ENCODE measurements at places on chromosomes 2 and 18.

- no peak for DNase-seq
Observed at GRCh38 chr18:6610466-6610865, 119.0 kb upstream of the ARHGAP28 start.

DNA sequence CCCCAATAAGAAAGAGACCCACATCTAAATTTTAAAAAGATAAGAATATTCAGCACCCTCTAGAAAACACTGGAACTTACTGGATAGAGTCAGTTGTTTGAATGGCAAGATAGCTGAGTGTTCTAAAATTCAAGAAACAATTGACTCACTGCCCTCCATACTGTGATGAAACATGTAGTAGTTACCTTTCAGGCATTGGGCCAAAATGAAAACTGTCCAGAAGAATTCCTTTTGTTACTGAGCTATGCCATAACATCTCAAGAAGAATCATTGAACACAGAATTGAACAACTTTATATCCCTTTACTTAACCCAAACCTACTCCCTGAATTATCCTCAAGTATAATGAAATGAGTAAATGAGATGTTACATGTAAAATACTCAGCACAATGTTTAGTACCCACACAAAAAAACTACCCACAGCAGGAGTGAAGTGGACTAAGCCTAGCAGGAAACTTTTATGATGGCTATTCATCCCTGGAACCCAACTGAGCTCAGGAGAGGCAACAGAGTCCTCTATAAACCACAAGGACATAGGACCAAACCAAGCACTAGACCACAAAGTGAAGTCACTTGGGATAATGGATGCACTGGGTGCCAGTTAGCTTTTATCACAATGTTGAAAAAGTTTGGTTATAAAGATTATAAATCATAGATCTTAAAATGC, 32.7 kb downstream of the RBM43 start:
- DNase-seq: no peak

DNA sequence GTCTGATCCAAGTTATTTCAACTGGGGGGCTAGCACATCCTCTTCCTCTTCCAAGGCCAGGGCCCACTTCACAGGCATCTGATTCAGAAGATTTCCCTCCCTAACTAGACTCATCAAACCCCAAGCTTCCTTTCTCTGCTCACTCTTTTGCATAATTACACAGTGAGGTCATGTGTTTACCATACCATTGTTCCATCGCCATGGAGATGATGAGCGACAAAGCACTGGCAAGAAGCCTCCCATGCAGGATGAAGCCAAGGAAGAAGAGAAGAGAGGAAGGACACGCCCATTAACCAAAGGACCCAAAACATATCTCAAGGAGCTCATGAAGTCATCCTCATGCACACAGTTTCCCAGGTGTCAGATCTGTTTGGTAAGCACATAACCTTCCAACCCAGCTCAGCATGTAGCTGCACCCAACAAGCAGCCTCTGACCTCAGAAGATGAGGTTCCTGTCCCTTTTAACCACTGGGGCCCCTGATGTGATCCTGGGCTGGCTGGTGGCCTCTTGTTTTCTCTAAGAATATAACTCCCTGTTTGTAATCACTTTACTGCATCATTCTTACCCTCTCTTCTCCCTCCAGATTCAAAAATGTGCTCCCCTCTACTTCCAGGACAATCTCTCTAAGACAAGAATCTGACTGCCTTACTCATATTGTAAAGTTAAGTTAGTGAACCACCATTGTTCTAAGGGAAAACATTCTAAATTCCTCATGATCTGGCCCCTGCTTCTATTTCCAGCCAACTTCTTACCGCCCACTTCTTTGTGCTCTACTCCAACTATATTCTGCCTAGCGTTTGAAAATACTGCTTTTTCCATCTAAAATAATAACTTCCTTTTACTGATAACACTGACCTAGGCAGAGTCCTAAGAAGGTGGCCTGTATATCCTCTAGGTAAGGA, 190.1 kb downstream of the TTC32 start:
- DNase-seq: no peak

- no peak for DNase-seq
Observed at GRCh38 chr2:174108579-174108978, 139.8 kb downstream of the OLA1 start.

DNA sequence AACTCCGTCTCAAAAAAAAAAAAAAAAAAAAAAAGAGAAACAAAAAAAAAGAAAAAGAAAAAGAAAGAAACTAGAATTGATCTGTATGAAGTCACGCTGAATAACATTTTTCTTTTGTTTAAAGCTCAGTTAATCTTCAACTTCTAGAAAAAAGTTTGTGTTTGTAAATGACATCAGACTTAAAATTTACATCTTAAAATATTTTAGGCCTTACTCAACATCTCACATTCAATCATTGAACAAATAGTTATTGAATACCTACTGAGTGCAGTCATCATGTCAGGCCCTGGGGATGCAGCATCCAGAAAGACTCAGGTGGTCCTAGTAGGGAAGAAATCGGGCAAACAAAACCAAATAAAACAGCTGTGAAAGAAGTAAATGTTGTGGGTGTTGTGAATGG, 292.3 kb upstream of the FANCL start:
- DNase-seq: no peak

DNA sequence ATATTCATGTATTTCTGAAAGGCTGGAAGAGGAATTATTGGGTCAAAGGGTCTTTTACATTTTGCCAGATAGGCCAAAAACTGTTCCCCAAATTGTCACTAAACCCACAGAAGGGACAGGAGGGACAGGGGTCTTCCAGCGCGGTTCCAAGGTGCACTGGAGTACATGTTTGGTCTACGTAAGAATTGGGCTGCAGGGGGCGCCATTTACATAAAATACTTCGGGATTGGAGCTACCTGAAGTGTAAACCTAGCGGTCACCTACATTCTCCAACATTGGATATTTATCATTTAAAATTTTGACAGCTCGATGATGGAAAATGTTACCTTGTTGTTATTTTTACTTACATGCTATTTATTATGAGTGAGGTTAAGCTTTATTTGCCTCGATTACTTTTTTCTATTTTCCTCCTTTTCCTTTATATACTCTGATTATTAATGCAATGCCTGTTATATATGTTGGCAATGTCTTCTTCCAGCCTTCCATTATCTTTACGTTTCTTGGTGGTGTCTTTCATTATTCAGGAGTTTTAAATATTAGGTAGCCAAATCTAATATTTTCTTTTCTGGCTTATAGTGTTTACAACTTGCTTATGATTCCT, 43.0 kb upstream of the RAB6C start:
- DNase-seq: no peak

GRCh38 chr18:3345885-3346284, 84.0 kb downstream of the MYL12B start:
- DNase-seq: no peak

- DNase-seq: peak; percentile 43
Observed at GRCh38 chr2:12717191-12718014, 667 bp downstream of the TRIB2 start.

GRCh38 chr2:10875126-10875525, 36.6 kb upstream of the KCNF1 start:
- DNase-seq: no peak

GRCh38 chr2:33238111-33238510, 238.3 kb upstream of the RASGRP3 start:
- DNase-seq: no peak

DNA sequence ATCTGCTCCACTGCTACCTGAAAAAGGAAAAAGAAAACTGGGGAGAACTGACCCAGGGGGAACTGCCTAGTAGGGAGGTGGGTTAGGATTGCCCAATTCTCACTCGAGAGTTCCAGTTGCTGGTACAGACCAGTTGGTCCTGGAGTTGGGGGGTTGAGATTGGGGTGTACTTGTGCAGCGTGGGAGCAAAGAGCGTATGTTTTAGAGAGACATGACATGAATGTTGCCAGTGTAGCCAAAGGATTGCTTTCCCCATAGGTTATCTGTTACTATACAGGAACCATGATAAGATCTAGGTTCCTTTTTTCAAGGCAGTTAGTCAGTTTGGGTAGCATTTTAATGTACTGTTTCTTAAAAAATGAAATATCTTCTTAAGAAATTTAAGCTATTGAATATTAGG, 68.6 kb downstream of the APLF start:
- DNase-seq: no peak

DNA sequence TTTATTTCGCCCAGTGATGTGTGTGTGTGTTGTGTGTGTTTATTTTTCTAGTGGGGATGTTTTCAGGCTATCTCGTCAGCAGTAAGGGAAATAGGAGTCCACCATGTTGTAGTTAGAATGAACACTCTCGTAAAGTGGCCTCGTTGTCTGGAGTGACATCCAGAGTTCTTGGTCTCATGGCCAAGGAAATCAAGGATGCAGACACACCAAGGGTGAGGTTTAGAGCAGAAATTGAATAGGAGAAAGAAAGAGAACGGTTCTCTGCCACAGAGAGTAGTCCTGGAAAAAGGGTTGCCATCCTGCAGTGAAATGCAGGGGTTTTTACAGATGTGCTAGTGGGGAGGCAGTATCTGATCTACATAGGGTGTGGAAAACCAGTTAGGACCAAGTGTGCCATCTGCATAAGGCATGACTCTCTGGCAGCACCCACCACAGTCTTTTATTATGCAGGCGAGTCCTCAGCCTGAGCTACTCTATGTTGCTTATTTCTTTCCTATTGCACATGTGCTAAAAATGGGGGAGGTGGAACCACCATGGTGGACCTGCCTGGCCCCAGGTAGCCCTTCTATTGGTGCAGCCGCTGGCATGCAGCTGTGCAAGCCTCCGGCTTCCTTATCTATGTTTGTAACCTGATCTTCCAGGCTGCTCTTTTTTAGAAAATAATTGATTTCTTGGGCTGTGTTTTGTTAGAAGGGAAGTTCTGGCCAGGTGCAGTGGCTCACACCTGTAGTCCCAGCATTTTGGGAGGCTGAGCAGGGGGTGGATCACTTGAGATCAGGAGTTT, 23.2 kb downstream of the RALB start:
- no peak for DNase-seq

DNA sequence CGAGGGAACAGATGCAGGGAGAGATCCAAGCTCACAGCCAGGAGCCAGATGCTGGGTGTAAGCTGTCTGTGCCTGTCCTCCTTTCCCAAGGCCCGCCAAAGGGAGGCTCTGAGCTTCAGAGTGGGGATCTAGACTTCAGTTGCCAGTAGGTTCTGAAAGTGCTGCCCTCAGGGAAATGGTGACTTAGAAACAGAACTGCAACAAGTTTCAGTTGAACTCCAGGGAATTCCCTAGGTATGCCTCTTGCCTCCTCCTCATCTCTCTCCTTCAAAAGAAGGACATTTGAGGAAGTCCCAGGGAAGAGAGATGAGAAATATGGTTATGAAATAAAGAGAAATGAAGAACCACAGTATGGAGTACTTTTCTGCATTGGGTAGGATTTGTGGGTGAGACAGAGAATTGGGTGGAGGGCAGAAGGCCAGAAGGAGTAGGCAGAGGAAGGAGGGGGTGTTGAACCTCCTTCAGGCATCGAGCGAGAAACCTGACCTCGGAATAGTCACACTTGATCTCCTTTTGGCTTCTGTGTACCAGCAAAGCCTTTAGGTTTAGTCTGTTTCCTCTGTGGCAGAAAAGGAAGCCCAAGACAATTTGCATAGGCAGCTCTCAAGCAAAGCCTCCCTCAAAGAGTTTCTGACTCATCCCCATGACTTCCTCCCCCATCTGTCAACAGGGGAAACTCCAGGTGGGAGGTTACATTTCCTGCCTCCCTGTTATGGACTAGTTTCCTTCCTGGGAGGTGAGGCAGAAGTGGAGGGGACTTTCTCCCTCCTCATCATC, 45.7 kb downstream of the QPCT start:
- peak; percentile 42 for DNase-seq

DNA sequence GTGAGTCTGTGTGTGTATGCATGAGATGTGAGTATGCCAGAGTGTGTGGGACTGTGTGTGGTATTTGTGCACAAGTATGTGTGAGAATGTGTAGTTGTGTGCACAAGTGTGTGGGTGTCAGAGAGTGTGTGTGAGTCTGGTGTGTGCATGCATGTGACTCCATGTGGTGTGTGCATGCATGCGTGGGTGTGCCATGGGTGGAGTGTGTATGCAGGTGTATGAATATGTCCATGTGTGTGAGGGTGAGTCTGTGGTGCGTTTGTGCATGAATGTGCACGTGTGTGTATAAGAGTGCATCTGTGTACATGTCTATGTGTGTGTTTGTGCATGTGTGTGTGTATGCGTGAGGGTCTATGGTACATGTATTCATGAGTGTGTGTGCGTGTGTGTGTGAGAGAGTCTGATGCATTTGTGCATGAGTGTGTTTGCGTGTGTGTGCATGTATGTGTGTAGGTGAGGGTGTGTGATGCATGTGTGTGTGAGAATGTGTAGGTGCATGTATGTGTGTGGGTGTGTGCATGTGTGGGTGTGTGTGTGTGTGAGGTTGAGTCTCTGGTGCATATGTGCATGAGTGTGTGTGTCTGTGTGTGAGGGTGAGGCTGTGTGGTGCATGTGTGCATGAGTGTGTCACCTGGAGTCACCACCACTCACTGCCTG, 226.8 kb downstream of the LDLRAD4 start:
- no peak for DNase-seq

- no peak for DNase-seq
Observed at GRCh38 chr18:48229552-48229981, 179.6 kb downstream of the ZBTB7C start.

- DNase-seq: no peak
Observed at GRCh38 chr2:162044586-162044985, 29.4 kb downstream of the DPP4 start.

DNA sequence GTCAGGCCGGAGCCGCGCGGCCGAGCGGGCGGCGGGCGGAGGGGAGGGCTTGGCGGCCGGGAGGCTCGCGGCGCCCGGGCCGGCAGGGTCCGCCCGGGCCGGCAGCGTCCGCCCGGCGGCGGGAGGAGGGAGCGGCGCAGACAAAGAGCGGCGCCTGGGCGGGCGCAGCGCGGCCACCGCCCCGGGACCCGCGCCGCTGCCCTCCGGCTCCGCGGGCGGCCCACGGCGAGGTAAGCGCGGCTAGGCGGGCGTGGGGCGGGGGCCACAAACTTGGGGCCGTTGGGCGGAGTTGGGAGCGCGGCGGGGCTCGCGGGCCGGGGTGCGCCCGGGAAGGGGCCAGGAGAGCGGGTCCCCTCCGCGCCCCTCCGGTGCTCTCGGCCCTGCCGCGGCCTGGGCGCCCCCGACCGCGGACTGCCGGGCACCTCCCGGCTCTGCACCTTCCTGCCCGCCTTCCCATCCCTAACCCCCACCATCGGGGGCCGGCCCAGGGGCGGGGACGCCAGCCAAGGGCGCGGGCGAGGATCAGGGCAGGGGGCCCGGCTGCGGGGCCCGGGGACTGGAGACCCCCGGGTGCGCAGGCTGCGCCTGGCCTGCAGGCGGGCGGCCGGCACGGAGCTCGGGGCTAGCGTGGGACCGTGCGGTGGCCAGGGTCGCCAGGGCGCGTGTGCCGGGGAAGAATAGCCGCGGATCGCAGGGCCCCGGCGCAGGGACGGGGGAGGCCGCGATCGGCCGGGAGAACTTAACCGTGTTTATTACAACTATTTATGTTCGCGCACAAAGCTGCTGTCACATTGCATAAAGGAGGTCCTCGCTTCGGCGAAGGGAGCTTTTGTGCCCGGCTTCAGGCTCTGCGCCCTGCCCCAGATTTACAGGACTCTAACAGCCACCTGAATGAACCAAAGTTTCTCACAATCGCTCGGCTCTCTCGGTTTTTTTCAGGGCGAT, at the start of gene NCK2:
Gene NCK2 (plus strand): TSS at position 4 of the 945 bp plus-strand sequence. CDS start 110,152 bp downstream, outside the sequence.
- peak; percentile 28 for DNase-seq
